Aorta (tissue), 5 donors: ENCODE measurements at places on chromosomes 1 and 21. TPM values are rescaled to one million over a fixed set of nuclear protein-coding genes. Genes with fewer than 3 reads are reported as not detected.

INTS7 gene
- 9.4 TPM for total RNA-seq

HFM1 gene
- 3.0 TPM for total RNA-seq

URB2 gene
- 8.9 TPM for total RNA-seq

PRRX1 gene
- 272 TPM for total RNA-seq

TTC22 gene
- 0.27 TPM for total RNA-seq

CNR2 gene
- total RNA-seq = 0.15 TPM

DNA sequence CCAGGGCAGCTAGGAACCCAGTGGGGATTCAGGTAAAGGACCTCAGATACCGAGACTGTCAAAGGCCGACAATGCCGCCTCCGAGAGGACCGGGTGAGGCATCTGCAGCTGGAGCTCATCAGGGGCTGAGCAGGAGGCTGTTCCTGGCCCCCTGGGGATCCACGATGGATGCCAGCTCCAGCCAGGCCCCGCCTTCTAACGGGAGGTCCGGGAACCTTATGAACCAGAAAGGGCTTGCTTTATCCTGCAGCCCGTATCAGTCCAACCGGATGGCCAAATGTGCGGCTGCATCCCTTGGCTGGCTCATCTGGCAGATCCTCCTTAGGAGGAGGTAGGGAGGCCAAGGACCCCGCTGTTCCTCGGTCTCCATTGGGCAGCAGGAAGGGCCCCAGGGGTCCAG lies 32.0 kb downstream of the SLC45A1 start:
- no peak overlapping the region for H3K4me3 ChIP-seq
- no peaks in the 10 kb centered on the region for H3K4me1 ChIP-seq
- no peak for DNase-seq
- H3K27me3 ChIP-seq = no peaks in the 10 kb centered on the region

- H3K36me3 ChIP-seq = no peaks in the 10 kb centered on the region
- no peak for DNase-seq
- H3K27me3 ChIP-seq = no peaks in the 10 kb centered on the region
- no peak overlapping the region for H3K4me3 ChIP-seq
Measured at GRCh38 chr1:99270646-99271045, 6.4 kb downstream of the PLPPR4 start.

GRCh38 chr1:218674280-218674773 lies 329.2 kb downstream of the TGFB2 start:
- H3K27ac ChIP-seq = no peak overlapping the region
- no peaks in the 10 kb centered on the region for H3K36me3 ChIP-seq
- H3K4me1 ChIP-seq = no peaks in the 10 kb centered on the region
- DNase-seq = peak; percentile 33
- no peak overlapping the region for H3K4me3 ChIP-seq

- H3K4me3 ChIP-seq = peak within 1 kb of the TSS; percentile 31
- no peaks in the 10 kb centered on the region for H3K27me3 ChIP-seq
- no peak within 1 kb of the TSS for H3K27ac ChIP-seq
- no peak for DNase-seq
Measured at GRCh38 chr1:16073490-16074119, at the start of gene FAM131C. TSS of gene FAM131C (minus strand) at chr1:16073651. CDS start at chr1:16073442, 209 bp downstream.

- H3K36me3 ChIP-seq = no peaks in the 10 kb centered on the region
- DNase-seq = no peak
- no peaks in the 10 kb centered on the region for H3K27me3 ChIP-seq
- peak overlapping the region; percentile 82 for H3K27ac ChIP-seq
Measured at GRCh38 chr1:183633676-183634343, 1.8 kb downstream of the ARPC5 start.

DNA sequence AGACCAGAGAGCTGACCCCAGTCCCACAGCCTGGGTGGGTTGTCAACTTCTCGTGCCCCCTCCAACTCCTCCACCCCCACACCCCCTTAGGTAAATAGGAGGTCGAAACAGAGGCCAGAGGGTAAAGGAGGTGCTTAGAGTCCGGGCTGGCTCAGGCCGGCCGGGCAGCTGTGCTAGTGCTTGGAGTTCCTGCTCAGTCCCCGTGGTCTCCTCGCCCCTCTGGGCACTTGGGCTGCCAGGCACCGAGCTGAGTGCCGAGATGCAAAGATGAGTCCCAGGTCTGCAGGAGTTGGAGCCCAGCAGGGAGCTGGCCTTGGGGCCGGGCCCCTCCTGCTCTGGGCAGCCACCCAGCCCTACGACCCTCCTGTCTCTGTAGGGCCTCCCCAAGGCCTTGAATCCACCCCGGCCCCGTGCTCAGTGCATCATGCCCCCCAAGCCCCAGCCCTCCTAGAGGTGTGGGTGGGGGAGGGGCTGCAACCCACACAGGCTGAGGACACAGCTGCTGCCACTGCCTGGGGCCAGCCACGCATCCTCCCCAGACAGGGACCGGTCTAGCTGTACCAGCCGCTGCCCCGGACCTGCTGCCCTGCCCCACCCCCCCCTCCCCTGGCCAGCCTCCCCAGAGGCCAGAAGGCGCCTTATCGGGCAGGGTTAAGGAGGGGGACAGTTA lies 1.9 kb downstream of the SMIM1 start:
- no peaks in the 10 kb centered on the region for H3K36me3 ChIP-seq
- H3K27ac ChIP-seq = no peak overlapping the region
- DNase-seq = no peak
- H3K27me3 ChIP-seq = no peaks in the 10 kb centered on the region

DNA sequence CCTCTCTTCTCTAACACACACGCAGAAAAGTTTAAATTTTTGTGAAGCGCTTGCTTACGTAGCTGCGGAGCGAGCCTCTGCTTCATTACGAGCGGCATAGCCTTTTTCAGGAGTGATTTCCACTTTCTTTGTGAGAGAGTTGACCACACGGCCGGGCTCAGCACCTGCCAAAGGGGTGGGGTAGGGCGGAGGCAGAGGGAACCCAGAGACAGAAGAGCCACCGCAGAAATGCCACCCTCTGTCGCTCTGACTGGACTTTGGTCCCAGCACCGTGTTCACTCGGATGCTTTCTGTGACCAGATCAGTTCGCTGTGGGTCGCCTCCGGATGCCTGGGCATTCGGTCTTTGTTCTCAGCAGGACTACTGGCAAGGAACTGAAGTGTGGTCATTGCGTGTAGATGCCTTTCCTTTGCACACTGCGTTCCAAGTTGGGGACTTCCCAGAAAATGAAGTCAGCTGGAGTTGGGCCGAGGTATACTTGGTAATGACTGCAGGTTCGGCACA lies 883 bp downstream of the CHODL start:
- no peak overlapping the region for H3K4me3 ChIP-seq
- no peaks in the 10 kb centered on the region for H3K27me3 ChIP-seq
- H3K27ac ChIP-seq = no peak overlapping the region
- H3K4me1 ChIP-seq = no peaks in the 10 kb centered on the region
- DNase-seq = peak; percentile 67
- H3K36me3 ChIP-seq = no peaks in the 10 kb centered on the region

DNA sequence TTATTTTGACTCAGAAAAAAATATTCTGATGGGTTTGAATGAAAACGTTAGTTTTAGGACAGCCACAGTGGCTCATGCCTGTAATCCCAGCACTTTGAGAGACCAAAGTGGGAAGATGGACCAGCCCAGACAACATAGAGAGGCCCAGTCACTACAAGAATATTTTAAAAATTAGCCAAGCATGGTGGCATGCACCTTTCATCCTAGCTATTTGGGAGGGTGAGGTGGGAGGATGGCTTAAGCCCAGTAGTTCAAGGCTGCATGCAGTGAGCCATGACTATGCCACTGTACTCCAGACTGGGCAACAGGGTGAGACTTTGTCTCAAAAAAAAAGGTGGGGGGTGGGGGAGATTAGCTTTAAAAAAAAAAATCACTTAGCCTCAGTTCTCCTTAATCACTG lies 127.5 kb downstream of the LBR start:
- H3K36me3 ChIP-seq = no peaks in the 10 kb centered on the region
- no peaks in the 10 kb centered on the region for H3K4me1 ChIP-seq
- H3K27me3 ChIP-seq = peaks cover 2% of the 10 kb centered on the region
- DNase-seq = no peak
- no peak overlapping the region for H3K27ac ChIP-seq

DNA sequence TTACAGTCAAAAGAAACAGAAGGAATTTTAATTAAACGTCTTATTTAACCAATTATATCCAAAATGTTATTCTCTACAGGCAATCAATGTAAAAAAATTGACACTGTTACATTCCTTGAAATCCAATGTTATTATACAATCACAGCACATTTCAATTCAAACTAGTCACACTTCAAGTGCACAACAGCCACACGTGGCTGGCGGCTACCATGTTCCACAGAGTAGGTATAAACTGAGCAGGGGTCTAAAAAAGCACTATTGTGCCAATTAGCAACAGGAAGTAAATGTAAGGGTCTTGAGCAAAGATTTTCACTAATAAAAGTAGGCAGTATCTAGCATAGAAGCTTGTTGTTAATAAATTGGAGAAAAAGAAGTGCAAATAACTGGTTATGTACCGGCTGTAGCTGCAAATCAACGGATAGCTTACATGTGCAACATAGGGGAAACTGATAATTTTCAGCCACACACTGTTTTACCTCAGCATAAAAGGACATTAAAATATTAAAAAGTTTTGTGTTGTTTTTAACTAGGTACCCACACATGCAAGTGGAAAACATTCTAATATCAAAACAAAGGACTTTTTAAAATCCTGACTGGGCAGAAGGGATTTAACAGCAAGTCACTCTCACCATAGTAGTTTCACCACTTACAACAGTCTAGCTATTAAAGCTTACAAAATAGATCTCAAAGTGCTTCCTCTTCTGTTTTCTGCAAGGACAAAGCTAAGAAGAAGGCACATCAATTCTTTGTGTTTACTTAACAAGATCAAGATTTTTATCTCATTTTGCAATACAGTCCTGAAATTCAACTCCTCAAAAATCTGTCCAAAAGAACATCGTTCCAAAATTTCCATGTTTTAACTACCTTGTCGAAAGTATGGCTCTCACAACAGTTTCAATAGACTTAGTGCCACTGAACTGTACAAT lies 2.5 kb downstream of the CSDE1 start:
- H3K4me1 ChIP-seq = no peaks in the 10 kb centered on the region
- no peak for DNase-seq
- no peaks in the 10 kb centered on the region for H3K36me3 ChIP-seq

GRCh38 chr1:150976401-150976821 lies 1.8 kb upstream of the CERS2 start:
- no peak overlapping the region for H3K4me3 ChIP-seq
- H3K4me1 ChIP-seq = no peaks in the 10 kb centered on the region
- H3K27me3 ChIP-seq = no peaks in the 10 kb centered on the region
- peak overlapping the region; percentile 53 for H3K27ac ChIP-seq

GRCh38 chr1:235022341-235022980 lies 106.2 kb downstream of the TOMM20 start:
- no peaks in the 10 kb centered on the region for H3K36me3 ChIP-seq
- no peak overlapping the region for H3K27ac ChIP-seq
- H3K4me1 ChIP-seq = no peaks in the 10 kb centered on the region
- no peaks in the 10 kb centered on the region for H3K27me3 ChIP-seq

GRCh38 chr1:154179946-154180687 lies 11.8 kb downstream of the TPM3 start:
- no peak overlapping the region for H3K4me3 ChIP-seq
- H3K4me1 ChIP-seq = peaks cover 4% of the 10 kb centered on the region
- DNase-seq = no peak
- H3K27ac ChIP-seq = no peak overlapping the region
- H3K27me3 ChIP-seq = no peaks in the 10 kb centered on the region

- no peaks in the 10 kb centered on the region for H3K27me3 ChIP-seq
- H3K4me1 ChIP-seq = peaks cover 6% of the 10 kb centered on the region
- peak overlapping the region; percentile 98 for H3K27ac ChIP-seq
- no peak overlapping the region for H3K4me3 ChIP-seq
- peak; percentile 87 for DNase-seq
Measured at GRCh38 chr1:181152892-181153633, 64.6 kb downstream of the IER5 start.

DNA sequence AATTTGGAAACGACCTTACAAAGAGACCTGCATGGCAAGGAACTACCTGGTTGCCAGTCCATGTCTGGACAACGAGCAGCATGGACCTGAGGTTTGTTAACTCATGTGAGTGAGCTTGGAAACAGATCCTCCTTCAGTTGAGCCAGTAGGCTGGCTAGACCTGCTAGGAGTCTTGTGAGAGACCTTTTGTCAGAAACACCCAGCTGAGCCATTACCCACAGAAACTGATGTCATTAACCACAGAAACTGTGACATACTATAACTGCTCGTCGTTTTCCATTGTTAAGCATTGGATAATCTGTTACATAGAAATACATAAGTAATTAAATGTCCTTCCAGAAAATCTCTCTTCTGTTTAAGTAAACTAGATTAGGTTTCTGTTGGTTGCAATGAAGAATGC lies 211.1 kb upstream of the C21orf91 start:
- DNase-seq = no peak
- H3K4me1 ChIP-seq = no peaks in the 10 kb centered on the region
- H3K4me3 ChIP-seq = no peak overlapping the region
- H3K27me3 ChIP-seq = no peaks in the 10 kb centered on the region

- no peaks in the 10 kb centered on the region for H3K4me1 ChIP-seq
- H3K4me3 ChIP-seq = no peak overlapping the region
- H3K36me3 ChIP-seq = no peaks in the 10 kb centered on the region
- no peaks in the 10 kb centered on the region for H3K27me3 ChIP-seq
- no peak overlapping the region for H3K27ac ChIP-seq
- peak; percentile 90 for DNase-seq
Measured at GRCh38 chr21:32520875-32521735, 64.2 kb downstream of the TCP10L start.

DNA sequence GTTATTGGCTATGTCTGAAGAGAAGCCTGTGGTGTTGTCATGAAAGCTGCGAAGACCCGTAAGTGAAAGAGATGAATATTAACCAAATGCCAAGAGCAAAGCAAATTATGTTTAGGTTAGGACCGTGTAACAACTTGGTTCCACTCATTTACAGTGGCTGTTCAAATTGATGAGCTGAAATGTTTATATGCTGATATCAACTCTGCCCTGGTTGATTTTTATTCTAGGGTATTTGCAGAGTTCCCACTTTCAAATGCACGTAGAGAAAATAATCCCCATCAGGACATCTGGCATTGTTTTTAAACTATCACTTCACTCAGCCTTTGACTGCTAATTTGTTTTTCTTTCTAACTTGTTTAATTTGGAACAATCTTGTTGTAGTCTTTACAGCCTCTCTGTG lies 581.6 kb upstream of the ADAMTS5 start:
- no peak overlapping the region for H3K4me3 ChIP-seq
- DNase-seq = no peak
- H3K27me3 ChIP-seq = no peaks in the 10 kb centered on the region
- no peaks in the 10 kb centered on the region for H3K36me3 ChIP-seq
- no peaks in the 10 kb centered on the region for H3K4me1 ChIP-seq

- no peak overlapping the region for H3K4me3 ChIP-seq
- no peak for DNase-seq
- no peaks in the 10 kb centered on the region for H3K27me3 ChIP-seq
Measured at GRCh38 chr21:43736224-43736883, 17.4 kb downstream of the PDXK start.

DNA sequence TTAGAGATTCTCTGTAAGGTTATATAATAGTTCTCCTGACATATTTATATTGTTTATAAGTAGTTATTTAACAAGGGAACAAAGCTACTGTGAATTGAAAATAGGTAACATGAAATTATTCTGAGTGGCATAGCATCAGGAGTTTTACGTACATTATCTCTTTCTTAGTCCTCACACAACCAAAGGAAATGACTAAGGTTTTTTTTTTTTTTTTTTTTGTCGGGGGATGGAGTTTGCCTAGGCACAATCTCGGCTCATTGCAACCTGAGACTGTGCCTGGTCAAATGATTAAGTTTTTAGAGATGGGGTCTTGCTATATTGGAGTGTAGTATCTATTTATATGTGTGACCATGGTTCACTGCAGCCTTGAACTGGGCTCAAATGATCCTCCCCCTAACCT lies 24.9 kb downstream of the TMED5 start:
- peaks cover 3% of the 10 kb centered on the region for H3K36me3 ChIP-seq
- H3K27ac ChIP-seq = no peak overlapping the region

- peak; percentile 38 for DNase-seq
- H3K4me1 ChIP-seq = no peaks in the 10 kb centered on the region
- H3K27me3 ChIP-seq = peaks cover 3% of the 10 kb centered on the region
- no peak overlapping the region for H3K27ac ChIP-seq
- no peaks in the 10 kb centered on the region for H3K36me3 ChIP-seq
- no peak overlapping the region for H3K4me3 ChIP-seq
Measured at GRCh38 chr1:44408212-44408582, 3.1 kb downstream of the RNF220 start.
